ENCODE measurements at places on chromosomes 3 and 15.

DNA sequence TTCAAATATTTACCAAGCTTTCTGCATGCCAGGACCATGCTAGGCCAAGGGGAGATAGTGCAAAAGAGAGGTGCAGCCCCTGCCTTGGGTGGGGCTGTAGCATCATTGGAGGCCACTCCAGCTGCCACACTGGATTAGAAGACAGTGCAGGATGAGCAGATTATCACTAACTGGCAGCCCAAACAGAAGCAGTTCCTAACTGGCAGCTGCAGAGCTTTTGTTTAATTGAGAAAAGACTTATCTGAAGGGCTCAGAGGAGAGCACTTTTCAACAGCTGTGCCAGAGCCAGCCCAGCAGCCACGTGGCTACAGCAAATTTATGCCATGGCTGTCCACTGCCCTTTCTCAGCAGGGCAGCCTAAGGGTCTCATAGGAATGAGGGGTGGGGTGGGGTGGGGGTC is 13.5 kb upstream of the ACSBG1 start:
- DNase-seq: no peak

DNA sequence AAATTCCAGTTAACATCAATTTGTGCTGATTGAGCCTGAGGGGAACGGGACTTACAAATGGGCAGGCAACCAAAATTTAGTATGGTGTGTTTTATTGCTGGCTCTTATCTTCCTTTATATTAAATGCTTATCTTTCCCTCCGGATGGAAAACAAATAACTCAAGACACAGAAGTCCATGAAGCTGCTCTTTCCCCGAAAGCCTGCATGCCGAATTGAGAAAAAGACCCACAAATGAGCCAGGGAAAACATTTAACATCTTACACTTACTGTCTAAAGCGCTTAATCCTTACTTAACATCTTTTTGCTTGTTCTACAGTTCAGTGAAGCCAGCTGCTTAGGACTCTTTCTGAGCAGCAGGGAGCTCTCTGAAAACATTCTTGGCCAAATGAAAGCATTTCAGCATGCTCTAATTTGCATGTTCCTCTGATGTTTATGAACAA is 49.5 kb downstream of the HEG1 start:
- no peak for DNase-seq

DNA sequence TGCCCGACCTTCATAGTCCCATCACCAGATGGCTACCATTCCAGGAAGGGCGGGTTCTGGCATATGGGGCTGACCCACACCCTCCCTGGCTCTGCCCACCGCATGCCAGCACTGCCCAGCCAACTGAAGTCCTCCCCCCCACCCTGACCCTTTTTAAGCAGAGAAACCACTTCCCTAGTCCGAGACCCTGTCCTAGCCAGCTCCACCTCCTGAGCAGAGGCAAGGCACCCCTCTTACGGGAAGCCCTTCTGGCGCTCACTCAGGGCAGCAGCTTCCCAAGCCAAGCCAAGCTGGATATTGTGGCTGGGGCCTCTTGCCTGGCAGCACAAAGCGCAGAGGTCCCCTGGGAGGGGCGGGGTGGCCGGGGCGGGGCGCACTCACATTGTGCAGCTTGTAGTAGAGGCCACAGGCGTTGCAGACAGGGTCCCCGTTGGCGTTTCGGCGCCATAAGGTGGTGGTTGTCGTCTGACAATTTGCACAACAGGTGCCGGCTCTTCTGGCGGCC is 11.5 kb downstream of the GATA2 start:
- DNase-seq: no peak

DNA sequence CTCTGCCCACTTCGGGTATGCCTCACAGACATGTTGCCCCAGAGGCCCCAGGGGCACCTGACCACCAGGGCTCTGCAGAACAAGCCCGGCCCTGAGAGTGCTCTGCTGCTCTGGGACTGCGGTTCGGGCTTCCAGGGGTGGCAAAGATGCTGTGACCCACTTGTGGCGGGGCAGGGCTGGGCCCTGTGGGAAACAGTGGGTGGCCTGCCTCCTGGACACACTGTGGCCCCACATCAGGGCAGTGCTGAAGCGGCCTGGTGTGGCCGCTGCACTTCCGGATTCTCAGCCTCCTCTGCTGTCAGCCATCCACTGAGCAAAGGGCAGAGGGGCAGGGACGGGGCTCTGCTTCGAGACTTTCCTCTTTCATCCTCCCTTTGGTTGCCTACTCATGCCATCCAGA is 26.5 kb upstream of the PLXND1 start:
- DNase-seq: no peak

DNA sequence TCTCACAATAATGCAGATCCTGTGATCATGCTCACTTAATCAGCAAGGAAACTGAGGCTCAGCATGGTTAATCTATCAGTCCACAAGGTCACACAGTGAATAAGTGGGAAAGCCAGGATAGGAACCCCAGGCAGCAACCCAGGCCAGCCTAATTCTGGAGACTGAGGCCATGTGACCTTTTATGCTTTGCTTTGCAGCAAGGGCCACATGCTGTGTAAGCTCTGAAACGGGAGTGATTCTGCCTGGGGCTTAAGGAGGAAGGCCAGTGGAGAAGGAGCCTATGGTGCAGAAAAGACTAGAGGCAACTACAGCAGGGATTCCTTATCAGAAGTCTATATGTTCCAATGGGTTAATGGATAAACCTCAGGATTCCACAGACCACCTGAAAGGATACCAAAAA is 157.6 kb upstream of the PPP2R3A start:
- DNase-seq: no peak

- DNase-seq: no peak
These were observed 156.7 kb downstream of the SUCLG2 start for GRCh38 chr3:67497746-67498145.

DNA sequence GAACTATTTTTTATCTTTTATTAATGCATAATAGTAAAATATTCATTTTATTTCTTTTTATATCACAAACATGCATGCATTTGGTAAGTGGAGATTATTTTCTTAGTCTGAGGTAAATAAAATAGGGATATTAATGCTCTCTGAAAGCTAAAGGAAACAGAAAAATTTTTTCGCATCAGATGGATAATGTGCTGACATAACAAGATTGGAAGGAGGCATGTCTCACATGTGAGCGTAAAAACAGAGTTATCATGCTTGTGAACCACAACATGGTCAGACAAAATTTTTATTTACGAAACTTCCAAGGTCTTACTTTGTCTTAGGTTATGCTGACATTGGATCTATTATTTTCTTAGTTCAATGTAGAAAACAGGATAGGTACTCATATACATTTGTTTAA is 166.1 kb downstream of the SPATA16 start:
- no peak for DNase-seq

DNA sequence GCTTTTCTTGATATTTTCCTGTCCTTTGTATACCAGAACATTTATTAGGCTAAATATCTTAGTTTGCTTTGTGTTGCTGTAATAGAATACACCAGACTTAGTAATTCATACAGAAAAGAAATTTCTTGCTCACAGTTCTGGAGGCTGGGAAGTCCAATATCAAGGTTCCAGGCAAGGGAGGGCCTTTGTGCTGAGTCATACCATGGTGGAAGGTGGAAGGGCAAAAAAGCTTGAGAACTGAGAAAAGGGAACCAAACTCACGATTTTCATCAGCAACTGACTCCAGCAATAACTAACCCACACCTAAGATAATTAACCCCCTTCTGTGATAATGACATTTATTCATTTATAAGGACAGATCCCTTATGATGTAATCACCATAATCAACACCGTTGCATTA is 496.9 kb upstream of the SUCLG2 start:
- DNase-seq: no peak

- DNase-seq: no peak
These were observed 28.7 kb upstream of the HCN4 start for GRCh38 chr15:73397461-73397860.

DNA sequence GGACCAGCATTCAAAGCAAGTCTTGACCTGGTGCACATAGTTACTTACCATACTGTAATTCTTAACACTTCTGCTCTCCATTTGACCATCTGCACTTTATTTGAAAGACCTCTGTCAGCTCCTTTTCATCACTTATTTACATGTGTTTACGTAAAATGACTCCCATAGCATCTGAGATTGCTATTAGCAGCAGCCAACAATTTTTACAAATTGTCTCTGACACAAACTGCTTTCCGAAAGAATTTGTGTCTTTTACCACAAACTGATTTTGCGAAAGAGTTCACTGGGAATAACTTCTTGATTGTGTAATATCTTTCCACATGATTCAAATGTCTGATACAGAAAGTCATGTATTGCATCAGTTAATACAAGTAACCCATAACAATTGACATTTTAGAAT is 144.1 kb upstream of the PEX5L start:
- no peak for DNase-seq

- no peak for DNase-seq
These were observed 127.4 kb downstream of the ST8SIA2 start for GRCh38 chr15:92520914-92521623.

GRCh38 chr15:58224068-58224467 is 85.9 kb downstream of the AQP9 start:
- no peak for DNase-seq

DNA sequence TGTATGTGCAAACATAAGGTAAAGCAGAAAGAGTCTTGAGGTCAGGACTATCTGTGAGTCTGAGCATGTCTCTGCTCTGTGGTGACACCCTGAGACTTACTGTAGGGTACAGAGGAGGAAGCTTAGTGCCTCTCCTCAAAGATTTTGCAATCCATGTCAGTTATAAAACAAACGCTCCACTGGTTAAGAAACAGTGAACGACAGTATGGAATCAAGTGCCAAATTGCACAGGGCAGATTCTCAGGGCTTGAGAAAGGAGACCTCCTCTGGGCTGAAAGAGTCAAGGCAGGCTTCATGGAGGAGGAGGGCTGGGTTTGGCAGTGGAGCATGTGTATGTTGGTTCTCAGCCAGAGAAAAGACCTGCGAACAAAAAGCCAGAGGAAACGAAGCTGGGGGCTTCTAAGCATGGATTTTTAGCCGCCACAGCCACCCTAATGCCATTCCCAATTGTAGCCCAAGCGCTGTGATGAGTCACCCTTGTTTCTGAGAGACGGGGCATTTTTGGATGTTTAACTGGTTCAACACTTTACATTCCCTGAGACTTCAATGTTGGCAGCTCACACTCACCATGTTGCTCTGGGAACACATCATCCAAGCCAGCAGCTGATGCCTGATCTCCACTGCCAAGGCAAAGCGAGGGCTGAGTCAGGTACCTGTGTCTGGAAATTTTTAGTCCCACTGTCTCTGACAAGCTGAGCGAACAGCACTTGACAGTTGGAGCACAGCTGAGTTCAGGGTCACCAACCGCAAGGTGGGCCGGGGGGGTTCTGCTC is 3.4 kb upstream of the DGKG start:
- DNase-seq: no peak

DNA sequence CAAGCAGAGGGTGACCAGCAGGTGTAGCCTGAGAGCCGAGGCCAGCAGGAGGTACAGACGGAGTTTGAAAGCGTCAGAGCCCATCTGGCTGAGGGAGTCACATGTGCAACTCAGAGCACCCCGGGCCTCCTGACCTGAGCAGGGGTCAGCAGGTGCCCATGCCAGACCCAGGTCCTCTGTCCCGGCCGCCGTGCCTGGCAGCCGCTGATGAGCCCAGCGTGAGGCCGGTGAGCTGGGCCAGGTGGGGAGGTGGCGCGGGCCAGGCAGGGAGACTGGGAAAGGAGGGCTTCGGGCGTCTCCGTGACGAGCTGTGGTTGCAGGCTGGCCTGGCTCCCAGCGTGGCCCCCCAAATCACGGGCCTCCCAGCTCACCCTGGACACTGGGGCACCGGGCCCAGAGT is 130.9 kb downstream of the CHSY1 start:
- DNase-seq: no peak

DNA sequence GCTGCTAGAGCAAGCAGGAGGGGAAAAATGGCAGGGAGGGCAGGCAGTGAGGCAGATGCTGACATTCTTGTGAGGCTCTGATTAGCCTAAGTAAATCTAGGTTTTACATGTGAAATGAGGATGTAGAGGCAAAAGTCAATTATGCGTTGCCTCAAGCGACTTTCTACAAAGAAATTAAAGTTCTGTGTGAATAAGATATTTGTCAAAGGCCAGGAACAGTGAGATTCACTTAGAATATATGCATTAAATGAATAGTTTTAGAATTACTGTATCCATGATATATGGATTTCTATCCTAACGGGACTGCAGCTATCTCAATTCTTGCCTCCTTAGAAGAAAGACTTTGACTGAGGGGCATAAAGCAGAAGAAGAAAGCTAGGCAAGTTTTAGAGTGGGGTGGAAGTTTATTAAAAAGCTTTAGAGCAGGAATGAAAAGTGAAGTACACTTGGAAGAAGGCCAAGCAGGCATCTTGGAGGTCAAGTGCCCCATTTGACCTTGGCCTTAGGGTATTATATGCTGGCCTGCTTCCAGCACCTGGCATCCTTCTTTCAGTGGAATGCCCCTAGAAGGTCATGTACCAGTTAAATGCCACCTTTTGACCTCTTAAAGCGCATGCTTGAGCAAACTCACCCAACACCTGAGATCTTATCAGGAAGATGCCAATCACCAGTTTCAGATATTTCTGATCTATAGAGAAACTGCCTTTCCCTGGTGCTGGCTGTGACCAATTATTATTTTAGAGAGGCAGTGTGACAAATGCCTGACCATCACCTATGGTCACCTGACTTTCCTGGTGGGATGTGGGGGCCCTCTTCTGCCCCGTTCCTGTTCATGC is 38.2 kb downstream of the OSTN start:
- DNase-seq: no peak

GRCh38 chr15:99118801-99119546 is 14.1 kb downstream of the SYNM start:
- DNase-seq: no peak
